Neural cell (in vitro differentiated cells): ENCODE measurements at places on chromosomes 2 and 18. TPM values are rescaled to one million over a fixed set of nuclear protein-coding genes. Genes with fewer than 3 reads are reported as not detected.

Gene GKN1
- polyA plus RNA-seq: not detected in 2 replicates

Gene TMX3
- polyA plus RNA-seq: 118 and 158 TPM in 2 replicates

Gene CXCR1
- not detected in 2 replicates for polyA plus RNA-seq

Gene MYL12B
- 384 and 409 TPM in 2 replicates for polyA plus RNA-seq

Gene CD226
- polyA plus RNA-seq: 0.11 and 2.5 TPM in 2 replicates

Gene CACNB4
- polyA plus RNA-seq: 29.0 and 31.1 TPM in 2 replicates

Gene SETBP1
- polyA plus RNA-seq: 13.7 and 19.5 TPM in 2 replicates

Gene LIMS2
- polyA plus RNA-seq: not detected in 2 replicates
